ENCODE measurements at places on chromosomes 11 and 22.

- no peak for DNase-seq
These were observed 365.0 kb downstream of the TBC1D22A start for GRCh38 chr22:47127441-47127871.

DNA sequence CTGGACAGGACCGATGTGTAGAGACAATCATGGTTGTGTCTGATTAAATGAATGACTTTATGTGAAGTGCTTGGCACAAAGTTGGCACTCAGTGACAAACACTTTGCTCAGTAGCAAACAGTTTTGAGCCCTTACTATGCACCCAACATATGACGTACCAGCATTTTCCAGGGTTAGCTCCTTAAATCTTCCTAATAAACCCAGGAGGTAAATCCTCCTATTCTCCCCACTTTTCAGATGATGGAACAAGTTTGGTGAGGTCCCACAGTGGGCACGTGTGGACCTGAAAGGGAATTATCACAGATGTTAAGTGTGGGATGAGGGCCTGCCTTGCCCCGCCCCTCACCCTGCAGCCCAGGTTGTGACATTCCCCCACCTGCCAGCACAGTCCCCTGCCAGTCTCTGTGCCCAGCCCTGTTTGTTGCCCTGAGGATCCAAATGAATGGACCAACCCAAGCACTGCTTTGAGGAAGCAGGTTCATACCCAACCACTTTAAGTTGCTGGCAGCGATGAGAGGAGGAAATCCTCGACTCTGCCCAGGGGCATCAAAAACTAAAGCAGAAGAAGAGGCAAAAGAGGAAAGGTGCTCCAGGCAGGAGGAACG is 6.6 kb upstream of the CARD10 start:
- DNase-seq = no peak

DNA sequence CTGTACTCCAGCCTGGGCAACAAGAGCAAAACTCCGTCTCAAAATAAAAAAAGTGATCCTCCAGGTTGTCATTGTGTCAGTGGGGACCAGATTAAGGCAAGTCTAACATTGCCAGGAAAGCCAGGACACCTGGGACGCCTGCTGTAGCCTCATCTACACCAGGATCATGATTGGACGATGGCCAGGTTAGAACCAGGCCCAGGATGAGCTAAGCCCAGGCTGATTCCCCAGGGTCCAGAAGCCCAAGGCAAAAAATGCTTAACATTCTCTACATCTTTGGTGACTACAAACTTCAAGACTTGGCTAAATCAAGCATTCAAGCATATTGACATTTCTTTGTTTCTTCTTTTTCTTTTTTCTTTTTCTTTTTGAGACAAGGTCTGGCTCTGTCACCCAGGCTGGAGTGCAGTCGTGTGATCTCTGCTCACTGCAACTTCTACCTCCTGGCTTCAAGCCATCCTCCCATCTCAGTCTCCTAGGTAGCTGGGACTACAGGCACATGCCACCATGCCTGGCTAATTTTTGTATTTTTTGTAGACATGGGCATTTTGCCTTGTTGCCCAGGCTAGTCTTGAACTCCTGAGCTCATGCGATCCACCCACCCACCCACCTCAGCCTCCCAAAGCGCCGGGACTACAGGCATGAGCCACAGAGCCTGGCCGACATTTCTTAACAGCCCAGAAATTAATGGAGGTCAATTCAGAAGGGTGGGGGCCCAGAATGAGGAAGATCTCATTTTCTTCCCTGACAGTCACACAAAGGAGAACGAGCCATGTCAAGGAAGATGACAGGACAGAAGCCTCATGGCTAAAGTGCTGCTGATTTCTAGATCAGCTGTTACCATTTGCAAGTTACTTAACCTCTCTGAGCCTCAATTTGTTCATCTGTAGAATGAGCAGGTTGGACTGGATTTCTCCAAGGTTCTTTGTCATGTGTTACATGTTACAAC is 12.5 kb upstream of the PTPRJ start:
- DNase-seq = no peak

DNA sequence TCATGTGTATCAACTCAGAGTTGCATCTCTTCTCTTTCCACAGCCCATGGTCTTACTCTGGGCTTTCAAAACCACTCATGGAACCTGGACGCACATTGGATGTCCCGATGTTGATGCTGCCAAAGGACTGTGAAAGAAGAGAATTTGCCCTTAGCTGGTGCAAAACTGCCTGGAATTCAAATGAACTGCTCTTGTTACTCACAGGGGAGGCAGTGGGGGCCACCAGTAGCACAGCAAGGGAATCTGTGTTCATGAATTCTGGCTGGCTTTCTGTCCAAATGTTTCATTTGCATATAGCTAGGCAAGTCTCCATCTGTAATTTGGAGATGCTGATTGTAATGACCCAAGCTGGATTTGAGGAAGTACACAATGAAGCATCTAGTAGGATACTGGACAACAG is 24.9 kb downstream of the LMO2 start:
- DNase-seq = no peak

Data from activated CD4-positive, alpha-beta T cell treated with anti-CD3 and anti-CD28 coated beads, Interleukin-2, amount 10 ng/mL, durations not matched to agents 7 days and 5 days (primary cell).